ENCODE measurements at places on chromosomes 3 and 15. TPM values are rescaled to one million over a fixed set of nuclear protein-coding genes. Genes with fewer than 3 reads are reported as not detected.

The CXCR6 gene
- 2.7 TPM for total RNA-seq

The SLC22A14 gene
- total RNA-seq, result 0.19 TPM

The RPP25 gene
- total RNA-seq, result 7.2 TPM

The SPTSSB gene
- total RNA-seq, result 7.8 TPM

The SCN5A gene
- 0.72 TPM for total RNA-seq

The STAC gene
- 6.2 TPM for total RNA-seq

The EXD1 gene
- not detected for total RNA-seq

The TMEM212 gene
- not detected for total RNA-seq

The RFT1 gene
- 22.8 TPM for total RNA-seq

The FES gene
- total RNA-seq, result 33.5 TPM

The RHCG gene
- total RNA-seq, result 1.5 TPM

The CCDC54 gene
- not detected for total RNA-seq

- DNase-seq, result no peak
Measured at GRCh38 chr3:117622171-117622841, 912.7 kb downstream of the TUSC7 start.

DNA sequence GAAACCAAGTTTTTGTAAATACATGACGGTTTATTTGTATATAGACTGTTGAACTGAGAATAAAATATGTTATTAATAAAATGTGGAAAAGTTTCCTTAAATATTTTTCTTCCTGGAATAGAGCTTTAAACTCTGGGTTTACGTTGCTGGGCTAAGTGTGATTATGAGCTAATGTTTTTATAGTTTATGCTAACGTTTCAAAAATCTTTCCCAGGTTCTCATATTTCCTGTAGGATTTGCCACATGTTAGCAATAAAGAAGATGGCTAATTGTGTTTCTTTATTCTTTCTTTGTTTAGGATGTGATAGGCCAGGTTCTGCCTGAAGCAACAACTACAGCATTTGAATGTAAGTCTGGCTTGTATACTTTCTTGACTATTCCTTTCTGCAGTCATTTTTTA, 7.2 kb downstream of the MAP2K5 start:
- no peak for DNase-seq

DNA sequence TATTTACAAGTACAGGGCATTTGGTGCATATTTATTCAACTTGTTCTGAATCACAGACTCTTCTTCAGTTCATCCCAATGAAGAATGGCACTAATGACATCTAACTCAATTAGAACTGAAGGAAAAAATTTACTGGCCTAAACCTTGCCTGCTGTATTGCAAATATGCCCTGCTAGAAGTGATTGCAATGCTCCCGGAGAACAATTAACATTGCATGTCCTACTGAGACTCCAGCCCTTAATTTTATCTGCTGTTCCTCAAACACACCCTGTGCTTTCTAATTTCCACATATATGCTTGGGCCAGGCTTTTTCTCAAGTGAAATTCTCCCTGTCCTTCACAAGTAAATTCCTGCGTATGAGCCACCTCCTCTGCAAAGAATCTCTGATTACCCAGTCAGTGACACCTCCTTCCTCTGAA, 8.3 kb downstream of the ACKR4 start:
- no peak for DNase-seq

DNA sequence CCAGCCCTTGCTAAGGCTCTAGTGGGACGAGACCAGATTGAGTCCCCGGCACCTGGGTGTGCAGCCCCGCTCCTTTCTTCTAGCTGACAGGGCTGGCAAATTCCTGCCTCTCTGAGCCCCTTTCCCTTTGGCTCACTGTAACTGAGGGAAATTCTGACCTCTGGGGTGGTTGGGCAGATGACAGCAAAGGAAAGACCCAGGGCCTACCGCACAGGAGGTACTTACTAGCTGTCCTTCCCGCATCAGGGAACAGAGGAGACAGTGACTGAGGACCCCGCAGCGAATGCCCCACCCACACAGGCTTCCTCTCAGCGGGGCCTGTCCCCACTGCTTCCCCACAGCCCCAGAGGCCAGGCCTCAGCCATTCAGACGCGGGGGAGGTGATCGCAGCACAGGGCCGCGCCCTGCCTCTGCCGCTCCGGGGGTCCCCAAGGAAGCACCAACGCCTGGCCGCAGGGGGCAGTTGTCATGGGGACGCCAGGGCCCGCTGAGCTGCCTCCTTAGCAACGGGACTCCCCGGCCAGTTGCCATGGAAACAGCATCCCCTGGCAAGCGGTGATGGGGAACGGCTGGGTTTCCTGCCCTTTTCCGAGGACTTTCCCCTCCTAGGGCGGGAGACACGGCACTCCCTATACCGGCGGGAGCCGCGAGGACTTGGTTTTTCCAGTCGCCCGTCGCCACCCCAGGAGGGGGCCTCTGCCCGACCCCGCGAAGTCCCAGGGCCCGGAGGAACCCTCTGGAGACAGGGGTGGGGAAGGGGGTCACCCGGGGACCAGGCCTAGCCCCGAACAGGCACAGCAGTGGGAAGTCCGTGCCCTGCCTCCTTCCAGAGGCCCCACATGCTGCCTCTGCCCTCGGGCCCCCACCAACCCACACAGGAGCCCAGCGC, 50.1 kb downstream of the HCN4 start:
- peak; percentile 79 for DNase-seq

GRCh38 chr15:29682781-29683180, 139.5 kb downstream of the TJP1 start:
- no peak for DNase-seq

DNA sequence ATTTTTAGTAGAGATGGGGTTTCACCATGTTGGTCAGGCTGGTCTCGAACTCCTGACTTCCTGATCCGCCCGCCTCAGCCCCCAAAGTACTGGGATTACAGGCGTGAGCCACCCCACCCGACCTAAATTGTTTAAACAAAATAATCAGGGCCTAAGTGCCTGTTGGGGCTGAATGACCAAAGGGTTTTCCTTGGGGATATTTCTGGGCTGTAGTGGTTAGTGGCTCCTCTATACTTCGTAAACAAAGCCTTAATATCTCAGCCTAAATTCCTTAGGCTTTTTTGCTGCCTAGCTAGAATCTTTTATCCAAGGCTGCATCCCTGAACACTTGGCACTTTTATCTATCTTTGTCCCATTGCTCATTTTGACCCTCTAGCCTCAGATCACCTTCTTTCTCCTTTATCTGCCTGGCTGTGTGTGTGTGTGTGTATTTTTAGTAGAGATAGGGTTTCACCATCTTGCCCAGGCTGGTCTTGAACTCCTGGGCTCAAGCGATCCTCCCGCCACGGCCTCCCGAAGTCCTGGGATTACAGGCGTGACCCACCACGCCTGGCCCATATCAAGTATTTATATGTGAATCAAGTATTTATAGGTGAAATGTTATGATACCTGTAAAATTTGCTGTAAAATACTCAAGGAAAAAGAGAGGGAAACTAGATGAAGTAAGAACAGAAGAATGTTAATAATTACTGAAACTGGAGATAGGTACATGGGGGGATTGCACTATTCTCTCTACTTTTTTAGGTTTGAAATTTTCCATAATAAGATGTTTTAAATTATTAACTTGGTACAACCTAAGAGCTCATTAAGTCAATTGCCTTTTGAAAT, 1.8 kb downstream of the NUSAP1 start:
- DNase-seq, result no peak

- no peak for DNase-seq
Measured at GRCh38 chr15:83413054-83413719, 34.0 kb upstream of the SH3GL3 start.

GRCh38 chr3:50370594-50370993, 11.3 kb upstream of the TMEM115 start:
- DNase-seq, result no peak

DNA sequence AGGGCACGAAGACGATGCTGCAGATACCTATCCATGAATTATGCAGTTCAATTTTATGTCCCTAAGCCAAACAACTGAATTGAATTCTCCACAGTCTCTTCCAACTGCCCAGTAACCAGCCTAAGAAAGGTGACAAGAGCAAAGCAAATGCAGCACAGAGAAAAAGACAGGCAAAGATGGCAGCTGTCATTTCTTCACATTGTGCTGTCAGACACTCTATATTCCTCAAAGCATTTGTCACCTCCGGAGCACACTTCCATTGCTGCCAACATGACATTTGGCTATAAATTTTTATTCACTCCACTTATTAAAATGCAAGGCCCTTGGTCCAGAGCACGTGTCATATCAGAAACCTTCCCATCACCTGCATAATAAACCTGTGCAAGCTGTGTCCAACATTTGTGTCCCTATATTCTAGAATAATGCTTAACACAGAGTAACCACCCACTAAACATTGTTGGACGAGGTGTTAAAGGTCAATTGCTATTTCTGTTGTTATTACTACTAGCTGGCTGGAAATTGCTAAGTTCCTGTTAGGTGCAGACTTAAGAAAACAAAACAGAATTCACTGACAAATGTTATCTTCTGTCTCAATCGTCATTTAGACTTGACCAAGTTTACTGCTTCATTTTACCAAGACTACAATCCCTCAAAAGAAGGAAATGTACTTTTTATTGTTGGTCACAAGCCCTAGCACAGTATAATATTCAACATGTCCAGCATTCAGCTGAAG, 89.7 kb downstream of the MAGI1 start:
- DNase-seq, result no peak

DNA sequence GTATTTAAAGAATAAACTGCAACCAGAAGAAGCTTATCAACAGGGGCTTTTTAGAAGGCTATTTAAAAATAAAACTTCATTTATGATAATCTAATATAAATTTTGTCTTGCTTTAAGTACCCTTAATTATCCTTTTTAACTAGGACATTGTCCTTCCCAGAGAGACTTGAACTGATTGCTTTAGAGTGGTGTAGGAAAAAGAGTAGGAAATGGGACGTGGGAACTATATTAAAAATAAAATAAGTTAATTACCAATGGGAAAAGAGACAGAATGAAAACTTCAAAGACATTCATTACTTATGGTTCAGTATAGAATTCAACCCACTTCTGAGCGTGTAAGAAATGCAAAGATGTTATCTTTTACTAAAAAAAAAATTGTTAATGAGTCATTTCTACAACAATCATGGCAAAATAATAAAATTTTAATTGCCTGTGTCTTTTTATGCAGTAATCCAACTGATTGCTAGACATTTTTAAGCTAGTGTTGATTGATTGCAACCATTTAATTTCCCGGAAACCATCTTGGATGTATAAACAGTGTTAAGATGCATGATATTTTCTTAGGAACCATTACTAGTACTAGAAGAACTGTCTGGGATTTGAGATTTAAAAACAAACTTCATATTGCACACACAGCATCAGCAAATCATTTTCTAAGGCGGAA, 298.8 kb upstream of the UMPS start:
- peak; percentile 47 for DNase-seq

DNA sequence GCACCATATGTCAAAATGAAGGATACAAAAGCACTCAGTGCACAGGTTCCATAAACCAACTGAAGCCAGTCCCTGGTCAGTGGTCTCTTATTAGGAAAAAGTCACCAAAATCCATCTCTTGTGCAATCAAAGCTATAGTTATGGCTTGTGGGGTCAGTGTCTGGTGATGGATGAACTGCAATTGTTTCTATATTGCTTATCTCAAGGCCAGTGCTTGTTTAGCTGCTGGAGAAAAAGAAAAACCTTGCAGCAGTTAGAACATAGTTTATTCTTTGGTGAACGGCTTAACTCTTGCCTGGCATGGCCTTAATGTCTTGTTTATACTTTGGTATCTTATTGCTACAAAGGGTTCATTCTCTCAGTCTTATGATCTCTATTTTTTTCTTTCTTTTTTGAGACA, 2.9 kb upstream of the UQCRC1 start:
- DNase-seq, result no peak

DNA sequence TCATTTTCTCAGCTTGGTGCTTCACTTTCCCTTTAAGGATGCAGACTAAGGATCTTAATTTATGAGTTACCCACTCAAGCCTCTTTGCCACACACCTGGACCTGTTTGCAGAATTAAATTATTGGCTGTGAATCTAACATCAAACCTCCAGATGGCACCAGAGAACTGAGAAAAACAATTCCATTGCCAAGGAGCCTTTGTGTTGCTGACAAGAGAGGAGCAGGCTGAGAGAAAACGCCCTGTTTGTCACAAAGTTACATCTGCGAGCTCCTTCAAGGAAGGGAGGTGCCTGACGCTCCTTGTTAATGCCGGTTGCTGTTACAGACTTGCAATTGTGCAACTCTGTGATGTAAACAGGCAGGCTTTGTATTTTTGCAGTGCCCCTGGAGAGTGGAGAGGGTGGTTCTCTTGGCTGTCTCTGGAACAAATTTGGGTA, 36.3 kb upstream of the TMC3 start:
- peak; percentile 93 for DNase-seq

DNA sequence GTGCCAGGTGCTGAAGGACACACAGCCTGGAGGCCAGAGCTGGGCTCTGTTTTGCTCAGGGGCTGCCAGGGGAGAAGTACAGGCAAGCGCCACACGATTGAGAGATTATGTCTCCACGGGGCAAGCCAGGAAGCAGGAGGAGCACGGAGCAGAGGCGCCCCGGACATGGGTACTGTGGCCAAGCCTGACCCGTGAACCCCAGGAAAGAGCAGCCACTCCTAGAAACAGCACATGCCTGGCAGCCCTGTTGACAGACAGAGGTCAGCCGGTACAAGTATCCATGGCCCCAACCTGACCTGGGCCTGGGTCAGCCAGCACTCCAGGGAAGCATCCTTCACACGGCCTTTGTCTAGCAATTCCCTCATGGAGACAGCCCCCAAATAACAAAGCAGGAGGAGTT, 89.4 kb downstream of the ADAMTS17 start:
- DNase-seq, result no peak

DNA sequence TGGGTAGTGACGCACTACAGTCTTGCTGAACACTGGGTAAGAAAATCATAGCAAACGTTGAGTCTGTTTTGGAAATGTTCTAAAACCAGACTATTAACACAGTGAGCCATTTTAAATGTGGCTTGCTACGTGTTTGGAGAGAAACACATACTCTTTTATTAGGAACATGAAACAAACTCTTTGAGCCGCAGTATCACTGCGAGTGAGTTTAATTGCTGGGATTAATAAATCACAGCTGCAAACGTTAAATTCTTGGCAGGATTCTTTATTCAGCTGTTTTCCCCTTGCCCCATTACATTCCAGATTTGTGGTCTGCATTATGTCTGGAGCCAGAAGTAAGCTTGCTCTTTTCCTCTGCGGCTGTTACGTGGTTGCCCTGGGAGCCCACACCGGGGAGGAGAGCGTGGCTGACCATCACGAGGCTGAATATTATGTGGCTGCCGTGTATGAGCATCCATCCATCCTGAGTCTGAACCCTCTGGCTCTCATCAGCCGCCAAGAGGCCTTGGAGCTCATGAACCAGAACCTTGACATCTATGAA, 33.6 kb downstream of the BTD start:
- DNase-seq, result peak; percentile 82

DNA sequence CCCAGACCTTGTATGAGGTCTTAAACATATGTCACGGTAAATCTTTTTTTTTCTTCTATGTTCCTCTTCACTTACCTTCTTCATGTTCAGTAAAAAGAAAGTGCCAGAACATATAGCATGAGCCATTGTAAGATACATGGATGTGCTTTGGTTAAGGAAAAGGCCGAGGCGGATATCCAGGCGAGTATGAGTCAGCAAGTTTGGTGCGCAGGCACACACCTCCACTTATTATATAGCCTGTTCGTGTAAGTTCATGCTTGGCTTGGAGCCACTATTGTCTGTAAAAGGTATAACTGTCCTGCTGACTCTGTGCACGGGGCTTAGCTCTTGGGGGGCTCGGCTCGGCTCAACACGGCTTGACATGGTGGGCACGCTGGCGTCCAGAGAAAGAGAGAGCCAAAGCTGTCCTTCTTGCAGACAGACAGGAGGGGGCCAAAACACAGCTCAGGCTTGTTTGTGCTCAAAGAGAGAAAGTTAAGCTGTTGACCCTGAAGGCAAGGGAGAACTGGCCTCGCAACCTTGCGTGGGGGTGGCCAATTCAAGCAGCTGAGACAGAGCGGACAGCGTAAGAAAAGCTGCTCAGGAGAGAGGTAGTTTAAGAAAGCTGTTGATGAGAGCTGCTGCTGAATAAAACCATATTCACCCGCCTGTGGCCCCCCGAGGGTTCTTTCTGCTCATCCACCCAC, 251.2 kb downstream of the SLC9A9 start:
- peak; percentile 72 for DNase-seq

Data from kidney (tissue), 22 donors.